ENCODE measurements at places on chromosomes 11 and 22.

- peak; percentile 49 for DNase-seq
These were observed 25.8 kb upstream of the TREH start for GRCh38 chr11:118705111-118705741.

GRCh38 chr11:63855975-63856374, 17.1 kb downstream of the MARK2 start:
- no peak for DNase-seq

- DNase-seq: no peak
These were observed 47.6 kb upstream of the OLFML1 start for GRCh38 chr11:7437696-7438095.

DNA sequence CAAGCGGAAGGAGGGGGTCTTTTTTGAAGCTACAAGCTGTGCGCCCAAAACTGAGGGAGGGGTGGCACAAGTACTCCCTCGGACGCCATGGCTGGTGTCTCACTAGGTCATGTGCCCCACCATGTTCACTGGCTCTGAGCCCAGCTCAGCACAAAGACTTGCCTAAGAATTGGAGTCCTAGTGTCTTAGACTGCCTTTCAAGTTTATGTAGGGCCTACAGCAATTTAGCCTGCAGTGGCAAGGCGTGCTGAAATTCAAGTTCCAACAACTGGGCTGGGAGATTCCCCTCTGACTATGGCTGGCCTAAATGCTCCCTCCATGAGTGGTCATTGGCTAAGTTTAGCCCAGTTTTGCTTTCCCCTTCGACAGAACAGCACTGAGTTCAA, 27.3 kb downstream of the FCHSD2 start:
- no peak for DNase-seq

- DNase-seq: no peak
These were observed 3.7 kb upstream of the ELFN2 start for GRCh38 chr22:37430941-37431340.

DNA sequence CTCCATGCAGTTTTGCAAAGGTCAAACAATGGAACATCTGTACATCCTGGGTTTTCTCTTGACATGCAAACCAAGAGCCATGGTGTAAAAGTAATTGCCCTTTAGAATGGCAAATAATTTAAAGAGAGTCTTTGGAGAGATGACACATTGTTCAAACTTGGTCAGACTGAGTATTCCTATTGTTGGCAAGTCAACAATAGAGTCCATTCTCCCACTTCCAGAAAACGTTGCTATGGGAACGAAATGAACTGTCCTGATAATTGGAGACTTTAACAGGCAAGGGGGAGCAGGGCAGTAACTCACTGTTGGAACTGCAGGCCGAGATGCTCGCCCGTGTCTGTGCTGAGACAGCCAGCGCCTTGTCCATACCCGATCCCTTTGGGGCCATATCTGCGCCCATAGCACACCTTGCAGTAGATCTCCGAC, 13.9 kb downstream of the CSRP3 start:
- DNase-seq: no peak

- DNase-seq: no peak
These were observed 121.7 kb downstream of the BRD1 start for GRCh38 chr22:49705972-49706352.

GRCh38 chr11:134756811-134757540, 344.9 kb upstream of the B3GAT1 start:
- DNase-seq: no peak

GRCh38 chr22:35148866-35149548, 83.0 kb downstream of the ISX start:
- no peak for DNase-seq

- no peak for DNase-seq
These were observed 11.3 kb upstream of the NLRP6 start for GRCh38 chr11:266676-267439.

DNA sequence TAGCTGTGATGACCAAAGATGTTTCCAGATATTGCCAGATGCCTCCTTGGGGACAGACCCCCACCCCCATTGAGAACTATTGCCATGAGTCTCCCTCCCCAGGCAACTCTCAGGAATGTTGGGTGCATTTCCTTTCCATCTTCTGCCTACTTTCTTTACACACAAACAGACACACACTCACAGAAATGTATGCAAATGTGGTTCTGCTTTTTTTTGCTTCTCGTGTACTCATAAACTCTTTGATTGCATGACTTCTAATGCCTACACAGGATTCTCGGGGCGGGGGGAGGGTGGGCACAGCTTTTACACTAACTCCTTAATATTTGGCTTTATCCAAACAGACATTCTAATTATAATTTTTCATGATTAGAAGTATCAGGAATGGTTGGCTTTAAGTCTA, 53.3 kb upstream of the SUSD2 start:
- DNase-seq: no peak

- DNase-seq: peak; percentile 22
These were observed 863.6 kb downstream of the FAM181B start for GRCh38 chr11:81870066-81870412.

- DNase-seq: peak; percentile 18
These were observed 26.8 kb downstream of the RPL3 start for GRCh38 chr22:39292561-39293074.

DNA sequence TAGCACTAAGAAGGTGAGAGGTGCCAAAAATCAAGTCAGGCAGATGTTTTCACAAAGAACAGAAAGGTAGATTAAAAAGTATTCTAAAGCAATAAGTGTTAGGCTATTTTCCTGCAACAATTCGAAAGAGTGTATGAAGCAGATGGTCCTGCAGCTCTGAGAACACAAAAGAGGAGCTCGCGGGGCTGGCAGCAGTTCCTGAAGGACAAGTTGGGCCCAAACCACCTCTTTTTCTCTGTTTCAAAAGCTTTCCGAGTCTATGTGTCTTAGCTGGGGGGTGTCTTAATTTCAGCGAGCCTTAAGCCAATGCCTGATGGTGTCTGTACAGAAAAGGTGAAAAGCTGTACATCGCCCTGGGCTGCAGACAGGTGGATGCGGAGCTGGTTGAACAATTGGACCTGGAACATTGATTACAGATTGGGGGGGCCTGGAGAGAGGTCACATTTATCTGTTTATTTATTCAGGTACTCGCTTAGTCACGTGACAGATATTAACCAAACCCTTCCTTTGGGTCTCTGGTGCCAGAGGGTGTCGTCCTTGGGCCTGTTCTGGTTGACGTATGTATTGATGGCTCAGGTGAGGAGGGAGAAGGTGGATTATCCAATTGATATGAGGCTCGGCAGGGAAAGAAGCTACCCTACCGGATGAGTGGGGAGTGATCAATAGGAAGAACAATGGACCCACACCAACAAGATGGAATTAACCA, 24.7 kb downstream of the GRIK4 start:
- DNase-seq: no peak

DNA sequence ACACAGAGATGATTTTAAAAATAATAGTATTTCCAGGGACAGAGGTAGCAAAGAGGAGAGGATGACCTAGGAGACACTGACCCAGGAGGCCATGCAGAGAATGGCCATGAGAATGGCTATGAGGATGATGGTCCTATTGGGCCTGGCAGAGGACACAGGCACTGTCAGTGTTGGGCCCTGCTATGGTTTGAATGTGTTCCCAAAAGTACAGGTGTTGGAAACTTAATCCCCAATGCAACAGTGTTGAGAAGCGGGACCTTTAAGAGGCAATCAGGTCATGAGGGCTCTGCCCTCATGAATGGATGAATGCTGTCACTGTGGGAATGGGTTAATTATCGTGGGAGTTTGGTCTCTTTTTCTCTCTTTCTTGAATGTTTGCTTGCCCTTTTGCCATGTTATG, 61.6 kb downstream of the KCNC1 start:
- DNase-seq: no peak

DNA sequence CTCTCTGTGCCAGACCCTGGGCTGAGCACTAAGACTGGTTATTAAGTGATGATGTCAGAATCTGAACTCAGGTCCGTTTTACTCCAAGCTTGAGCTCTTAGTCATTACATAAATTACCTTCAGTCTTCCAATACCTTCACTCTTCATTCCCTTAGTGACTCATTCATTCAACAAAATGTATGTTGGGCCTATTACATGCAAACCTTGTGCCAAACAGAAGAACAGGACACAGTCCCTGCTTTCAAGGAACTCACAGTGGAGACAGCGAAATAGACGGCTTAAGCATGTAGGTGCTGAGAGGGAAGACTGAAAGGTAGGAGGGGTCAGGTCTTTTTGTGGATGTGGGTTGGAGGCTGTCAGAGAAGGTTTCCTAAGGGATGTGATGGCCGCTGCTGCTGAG, 3.3 kb downstream of the KCTD14 start:
- no peak for DNase-seq

DNA sequence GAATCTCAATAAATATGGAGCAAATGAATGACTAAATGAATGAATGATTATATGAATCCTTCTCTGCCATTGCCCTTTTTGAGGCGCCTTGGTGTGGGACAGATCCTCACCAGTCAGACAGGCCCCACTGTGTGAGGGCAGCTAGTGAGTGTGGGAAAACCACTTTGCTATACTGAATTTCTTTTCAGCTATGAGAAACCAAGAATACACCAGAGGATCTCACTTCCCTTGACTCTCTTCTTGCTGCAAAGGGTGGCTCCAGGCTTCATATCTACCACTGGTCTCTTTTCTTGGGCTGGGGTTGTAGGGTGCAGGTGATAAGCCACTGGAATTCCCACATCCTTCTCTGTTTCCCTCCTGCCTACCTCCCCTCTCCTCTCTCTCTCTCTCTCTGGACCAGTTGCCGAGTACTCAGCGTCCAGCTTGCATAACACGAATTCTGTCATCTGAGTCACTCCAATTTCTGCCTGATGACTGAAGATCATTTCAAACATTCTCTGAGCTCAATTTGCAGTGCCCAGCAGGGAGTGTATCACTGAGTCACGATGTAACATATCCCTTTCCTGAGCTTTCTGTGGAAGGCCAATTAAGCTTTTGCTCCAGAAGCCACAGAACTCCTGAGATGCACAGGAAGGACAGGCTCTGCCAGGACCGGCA, 304.3 kb upstream of the NCAM1 start:
- no peak for DNase-seq

DNA sequence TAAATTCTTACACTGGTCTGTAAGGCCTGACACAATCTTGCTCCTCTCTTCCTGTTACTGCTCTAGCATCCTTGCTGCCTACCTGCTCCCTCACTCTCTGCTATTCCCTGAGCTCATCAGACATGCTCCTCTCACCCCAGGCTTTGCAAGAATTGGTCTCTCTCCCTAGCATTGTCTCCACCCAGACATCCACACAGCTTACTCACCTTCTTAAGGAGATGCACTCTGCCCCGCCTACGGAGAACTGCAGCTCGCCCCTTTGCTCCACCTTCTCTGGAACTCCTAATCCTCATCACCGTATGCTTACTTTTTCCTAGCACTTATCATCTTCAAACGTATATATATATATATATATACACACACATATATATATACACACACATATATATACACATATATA, 23.3 kb upstream of the TMPRSS5 start:
- DNase-seq: no peak

DNA sequence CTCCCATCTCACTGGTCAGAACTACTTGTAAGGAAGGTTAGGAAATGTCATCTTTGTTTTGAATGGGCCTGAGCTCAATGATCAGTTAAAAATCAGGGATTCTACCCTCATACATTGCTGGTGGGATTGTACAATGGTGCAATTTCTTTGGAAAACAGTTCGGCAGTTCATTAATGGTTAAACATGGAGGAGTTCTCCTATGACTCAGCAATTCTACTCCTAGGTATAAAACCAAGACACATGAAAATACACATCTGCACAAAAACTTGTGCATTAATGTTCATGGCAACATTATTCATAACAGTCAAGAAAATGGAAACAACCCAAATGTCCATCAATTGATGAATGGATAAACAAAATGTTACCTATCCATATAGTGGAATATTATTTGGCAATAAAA, 4.9 kb upstream of the APOA5 start:
- no peak for DNase-seq

DNA sequence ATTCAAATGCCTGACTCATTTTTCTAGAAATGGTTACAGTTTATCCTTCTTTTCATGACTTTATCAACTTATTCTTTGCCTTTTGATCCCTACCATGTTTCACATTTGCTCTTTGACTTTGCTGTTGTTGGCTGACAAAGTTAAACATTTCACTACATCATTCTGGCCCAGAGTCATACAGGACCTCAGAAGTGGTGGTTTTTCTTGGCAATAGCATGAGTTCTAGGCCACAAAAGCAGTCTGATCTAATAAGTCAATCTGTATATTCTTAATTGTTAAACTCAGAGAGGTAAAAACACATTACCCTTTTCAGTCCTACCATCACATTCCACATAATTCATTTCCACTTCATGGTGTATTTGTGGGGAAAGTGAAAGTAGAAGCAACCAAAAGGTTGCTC, 763.2 kb upstream of the TENM4 start:
- DNase-seq: no peak

GRCh38 chr11:115599125-115599524, 94.9 kb upstream of the CADM1 start:
- no peak for DNase-seq

DNA sequence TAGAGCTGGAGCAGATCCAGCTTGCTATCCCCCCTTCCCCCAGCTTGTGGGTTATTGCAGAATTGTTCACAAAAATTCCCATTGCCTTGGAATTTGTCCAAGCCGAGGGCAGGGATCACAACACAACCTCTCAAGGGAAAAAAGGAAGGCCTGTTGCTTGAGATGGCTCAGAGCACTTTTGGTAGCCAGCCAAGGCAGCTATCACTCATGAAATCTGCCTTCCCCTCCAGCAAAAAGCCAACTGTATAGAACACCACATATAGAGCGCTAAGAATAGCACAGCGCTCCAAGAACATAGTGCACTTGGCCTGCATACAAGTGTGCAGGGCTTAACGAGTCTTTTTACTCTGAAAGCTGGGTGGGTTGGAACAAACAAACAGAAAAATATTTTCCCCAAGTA, 46.2 kb downstream of the FAM83F start:
- no peak for DNase-seq

GRCh38 chr11:122307476-122308035, 191.5 kb upstream of the BLID start:
- DNase-seq: no peak

GRCh38 chr11:110059706-110060463, 33.3 kb upstream of the ZC3H12C start:
- DNase-seq: peak; percentile 18

DNA sequence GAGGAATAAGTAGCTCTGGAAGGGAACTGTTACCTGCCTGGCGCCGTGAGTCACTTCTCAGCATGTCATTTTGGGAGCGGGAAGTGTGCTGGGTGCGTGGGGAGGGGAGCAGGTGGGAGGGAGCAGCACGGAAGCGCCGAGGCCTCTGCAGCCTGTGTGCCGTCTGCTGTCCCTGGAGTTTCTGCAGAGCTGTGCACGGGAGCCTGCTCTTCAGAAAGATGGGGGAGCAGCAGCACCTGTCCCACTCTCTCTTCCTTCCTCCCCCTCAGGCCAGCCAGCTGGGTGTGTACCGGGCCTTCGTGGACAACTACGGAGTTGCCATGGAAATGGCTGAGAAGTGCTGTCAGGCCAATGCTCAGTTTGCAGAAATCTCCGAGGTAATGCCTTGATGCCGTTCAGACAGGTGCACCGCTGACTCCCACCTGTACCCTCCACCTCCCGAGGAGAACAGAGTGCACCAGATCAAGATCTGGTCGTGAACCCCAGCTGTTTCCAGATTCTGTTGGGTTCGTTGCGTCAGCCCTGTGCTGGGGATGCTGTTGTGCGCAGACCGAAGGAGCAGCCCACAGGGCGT, 87.9 kb downstream of the BCR start:
- DNase-seq: no peak

- no peak for DNase-seq
These were observed 2.6 kb upstream of the OR51B6 start for GRCh38 chr11:5348551-5349194.
